Activated effector memory CD4-positive, alpha-beta T cell treated with Interleukin-2 at 50 U/mL for 16 hours (primary cell): ENCODE measurements at places on chromosomes 1 and 21.

DNA sequence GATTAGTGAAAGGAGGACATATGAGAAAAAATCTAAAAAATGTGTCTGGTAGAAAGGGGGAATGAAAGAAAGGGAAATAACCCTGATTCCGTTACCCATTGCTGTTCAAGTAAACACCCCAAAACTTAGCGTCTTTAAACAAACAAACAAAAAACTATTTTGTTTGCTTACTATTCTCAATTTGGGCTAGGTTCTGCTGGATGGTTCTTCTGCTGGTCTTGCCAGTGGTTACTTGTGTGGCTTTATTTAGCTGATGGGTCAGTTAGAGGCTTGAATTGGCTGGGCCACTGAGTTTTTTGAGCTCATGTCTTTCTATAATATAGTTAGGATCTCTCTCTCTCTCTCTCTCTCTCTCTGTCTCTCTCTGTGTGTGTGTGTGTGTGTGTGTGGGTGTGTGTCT lies 112.1 kb downstream of the GRIK1 start:
- no peak for DNase-seq

- no peak for DNase-seq
These were observed 1.6 kb downstream of the DNMT3L start for GRCh38 chr21:44260066-44260465.

GRCh38 chr1:58907398-58907797 lies 123.6 kb upstream of the JUN start:
- DNase-seq, result no peak

DNA sequence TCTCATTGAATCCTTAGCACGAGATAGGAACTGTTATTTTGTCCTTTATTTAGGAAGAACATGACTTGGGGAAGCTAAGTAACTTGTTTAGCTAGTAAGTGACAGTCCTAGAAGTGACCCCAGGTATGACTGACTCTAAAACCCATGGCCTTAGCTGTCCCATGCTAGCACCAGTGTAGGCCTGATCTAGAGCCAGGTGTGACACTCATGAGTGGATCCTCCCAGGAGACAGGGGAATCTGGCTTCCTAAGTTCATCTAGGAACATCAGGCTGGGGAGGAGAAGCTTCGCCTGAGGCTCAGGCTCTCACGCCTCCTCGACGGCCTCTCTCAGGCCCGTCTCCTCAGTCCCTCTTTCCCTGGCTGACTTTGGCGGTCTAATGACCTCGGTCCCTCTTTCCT lies 31.2 kb downstream of the CD48 start:
- no peak for DNase-seq

DNA sequence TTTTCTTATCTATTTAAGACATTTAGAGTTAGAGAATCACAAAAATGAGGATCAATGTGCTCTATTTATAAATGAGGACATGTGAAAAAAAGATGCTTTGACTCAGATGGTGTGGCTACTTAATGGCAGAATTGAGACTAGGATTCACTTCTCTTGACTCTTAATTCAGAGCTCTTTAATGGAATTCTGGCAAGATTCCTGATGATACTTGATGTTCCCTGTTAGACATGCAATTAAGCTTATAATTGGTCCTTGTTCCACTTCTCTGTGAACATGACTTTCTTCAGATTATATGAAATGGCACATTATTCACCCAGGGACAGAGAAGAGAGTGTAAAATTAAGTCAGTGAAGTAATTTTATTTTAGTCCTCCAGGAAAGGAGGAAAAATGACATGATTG lies 165.3 kb downstream of the LRRC7 start:
- DNase-seq, result no peak

- DNase-seq, result no peak
These were observed 69.3 kb upstream of the CASZ1 start for GRCh38 chr1:10865518-10866320.

DNA sequence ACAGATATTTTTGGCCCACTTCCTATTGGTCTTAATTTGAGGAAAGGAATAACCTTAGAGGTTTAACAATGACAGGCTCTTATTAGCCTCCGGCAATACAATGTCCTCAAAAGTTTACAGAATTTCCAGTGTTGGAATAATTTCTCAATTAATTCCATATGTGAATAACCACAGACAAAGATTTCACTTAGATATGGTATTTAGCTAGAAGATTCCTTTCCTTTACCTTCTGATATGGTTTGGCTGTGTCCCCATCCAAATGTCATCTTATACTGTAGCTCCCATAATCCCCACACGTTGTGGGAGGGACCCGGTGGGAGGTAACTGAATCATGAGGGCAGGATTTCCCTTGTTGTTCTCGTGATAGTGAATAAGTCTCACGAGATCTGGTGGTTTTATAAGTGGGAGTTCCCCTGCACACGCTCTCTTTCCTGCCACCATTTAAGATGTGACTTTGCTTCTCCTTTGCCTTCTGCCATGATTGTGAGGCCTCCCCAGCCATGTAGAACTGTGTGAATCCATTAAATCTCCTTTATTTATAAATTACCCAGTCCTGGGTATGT lies 54.9 kb upstream of the RGS7 start:
- no peak for DNase-seq

DNA sequence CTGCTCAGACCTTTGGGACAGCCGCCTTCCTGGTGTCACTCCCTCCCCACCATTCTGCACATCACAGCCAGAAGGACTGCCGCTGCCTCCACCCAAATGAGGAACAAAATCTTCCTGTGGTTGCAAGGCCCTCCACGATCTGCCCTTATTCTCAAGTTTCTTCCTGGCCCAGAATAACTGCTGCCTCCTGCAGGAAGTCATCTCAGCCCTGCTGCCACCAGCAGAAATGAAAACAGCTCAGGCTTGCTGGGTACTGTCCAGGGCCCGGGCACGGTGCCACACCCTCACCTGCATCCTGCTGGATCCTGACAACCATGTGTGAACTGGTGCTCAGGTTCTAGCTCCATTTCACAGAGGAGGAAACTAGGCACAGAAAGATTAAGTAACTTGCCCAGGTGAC lies 2.8 kb downstream of the CLDN19 start:
- no peak for DNase-seq

DNA sequence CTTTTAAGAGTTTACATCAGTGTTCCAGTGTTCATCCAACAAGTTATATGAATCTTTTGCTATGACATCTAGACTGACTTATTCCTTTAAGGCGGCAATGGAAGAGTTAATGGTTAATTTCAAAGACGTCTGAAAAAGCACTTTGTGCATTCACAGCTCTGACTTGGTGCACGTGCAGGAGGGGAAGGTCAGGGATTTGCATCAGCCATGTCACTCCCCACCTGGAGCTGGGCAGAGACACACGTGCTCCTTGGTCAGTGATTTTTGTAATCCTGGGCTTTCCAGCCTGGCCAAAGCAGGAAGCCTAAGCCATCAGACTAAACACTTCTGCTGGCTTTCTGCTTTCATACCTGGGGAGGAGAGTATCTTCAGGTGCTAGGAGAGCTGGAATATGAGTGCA lies 96.3 kb downstream of the ST3GAL3 start:
- DNase-seq, result no peak

GRCh38 chr1:215599418-215600074 lies 32.4 kb downstream of the KCTD3 start:
- DNase-seq, result no peak

GRCh38 chr1:194795917-194796593 lies 1609.6 kb upstream of the B3GALT2 start:
- DNase-seq, result no peak

GRCh38 chr21:45805321-45805720 lies 161.8 kb downstream of the PCBP3 start:
- no peak for DNase-seq

- DNase-seq, result no peak
These were observed 12.4 kb downstream of the COL16A1 start for GRCh38 chr1:31691446-31691845.

GRCh38 chr1:54926970-54927369 lies 40.0 kb upstream of the DHCR24 start:
- no peak for DNase-seq

- no peak for DNase-seq
These were observed 107.2 kb downstream of the PTPRU start for GRCh38 chr1:29343476-29343875.

- DNase-seq, result no peak
These were observed 409.9 kb downstream of the HLX start for GRCh38 chr1:221289103-221289502.

- no peak for DNase-seq
These were observed 1111.7 kb upstream of the B3GALT2 start for GRCh38 chr1:194298007-194298598.

DNA sequence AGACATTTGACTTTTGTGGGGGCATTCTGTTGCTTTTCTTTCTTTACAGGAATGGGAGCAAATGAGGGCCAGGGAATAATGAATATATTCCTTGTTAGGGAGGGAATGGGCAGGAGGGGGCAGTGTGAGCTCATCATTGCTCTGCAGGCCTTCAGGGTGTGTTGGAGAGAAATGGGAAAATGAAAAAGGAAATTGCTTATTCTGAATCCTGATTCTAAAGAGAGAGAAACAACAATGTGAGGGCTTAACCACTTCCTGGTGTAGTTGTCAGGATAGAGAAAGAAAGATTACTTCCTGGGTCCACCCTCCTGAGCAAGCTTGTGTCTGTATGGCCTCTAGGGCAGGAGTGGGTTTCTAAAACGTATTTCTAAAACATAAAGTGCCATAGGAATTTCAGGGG lies 28.3 kb downstream of the VANGL2 start:
- no peak for DNase-seq
